Activated CD8-positive, alpha-beta T cell treated with anti-CD3 and anti-CD28 coated beads for 36 hours (primary cell): ENCODE measurements at places on chromosomes 12 and 14.

GRCh38 chr12:71626768-71627167, 36.9 kb downstream of the ZFC3H1 start:
- no peak for DNase-seq

DNA sequence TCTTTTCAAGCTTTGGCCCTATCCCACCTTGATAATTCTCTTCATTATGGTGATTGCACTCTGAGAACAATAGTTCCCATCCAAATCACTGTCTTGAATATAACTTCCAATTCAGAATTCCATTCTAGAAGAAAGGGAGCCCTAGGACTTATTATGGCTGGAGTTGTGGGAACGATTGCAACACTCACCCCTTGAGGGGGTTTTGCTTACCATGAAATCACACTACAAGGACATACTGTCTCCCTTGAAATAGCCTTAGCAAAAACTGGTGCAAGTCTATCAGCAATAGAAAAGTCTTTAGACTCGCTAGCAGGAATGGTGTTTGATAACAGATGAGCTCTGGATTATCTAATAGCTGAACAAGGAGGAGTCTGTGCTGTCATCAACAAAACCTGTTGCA, 31.4 kb upstream of the OXA1L start:
- no peak for DNase-seq

GRCh38 chr12:75892731-75893408, 138.7 kb downstream of the PHLDA1 start:
- no peak for DNase-seq

DNA sequence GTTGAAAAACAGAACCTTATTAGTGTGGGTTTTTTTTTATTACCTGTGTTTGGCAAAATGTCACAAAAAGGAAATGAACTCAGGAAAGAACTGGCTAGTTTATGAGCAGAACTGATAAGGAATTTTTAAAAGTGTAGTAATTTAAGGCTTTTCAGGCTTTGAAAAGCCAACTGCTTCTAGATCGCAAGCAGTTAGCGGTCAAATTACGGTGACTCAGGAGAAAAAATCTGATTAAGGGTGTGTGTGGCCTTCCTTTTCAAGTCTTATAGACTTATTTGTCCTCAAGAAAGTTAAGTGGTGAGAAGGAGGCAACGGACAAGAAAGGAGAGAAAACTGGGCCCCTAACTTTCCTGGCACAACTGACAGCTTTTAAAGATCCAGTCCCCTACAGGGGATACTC, 33.4 kb downstream of the PDZRN4 start:
- no peak for DNase-seq

DNA sequence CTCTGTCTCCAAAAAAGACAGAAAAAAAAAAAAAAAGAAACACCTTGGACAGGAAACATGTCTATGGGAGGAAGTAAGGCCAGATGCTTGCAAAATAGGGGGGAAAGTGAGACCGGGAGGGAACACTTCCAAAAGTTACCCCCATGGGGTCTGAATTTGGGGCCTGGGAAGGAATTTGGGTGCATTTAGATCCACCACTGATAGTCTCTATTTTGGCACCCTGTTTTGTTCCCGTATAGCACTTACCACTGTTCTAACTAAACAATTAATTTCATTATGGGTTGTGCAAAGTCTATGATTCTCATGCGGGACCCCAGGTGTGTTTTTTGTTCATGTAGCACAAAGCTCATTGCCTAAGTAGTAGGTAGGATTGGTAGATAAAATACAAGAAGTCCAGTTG, 1.4 kb upstream of the MLEC start:
- no peak for DNase-seq

DNA sequence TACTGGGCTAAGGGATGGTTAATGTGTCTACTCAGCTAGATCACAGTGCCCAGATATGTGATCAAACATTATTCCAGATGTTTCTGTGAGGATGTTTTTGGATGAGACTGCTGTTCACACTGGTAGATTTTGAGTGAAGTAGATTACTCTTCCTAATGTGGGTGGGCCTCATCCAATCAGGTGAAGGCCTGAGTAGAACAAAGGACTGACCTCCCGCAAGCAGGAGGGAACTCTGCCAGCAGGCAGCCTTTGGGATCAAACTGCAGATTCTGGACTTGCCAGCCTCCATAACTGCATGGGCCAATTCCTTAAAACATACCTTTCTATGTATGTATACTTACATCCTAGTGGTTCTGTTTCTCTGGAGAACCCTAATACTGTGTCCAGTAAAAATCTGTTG, 219.3 kb downstream of the APAF1 start:
- no peak for DNase-seq

- DNase-seq: no peak
Measured at GRCh38 chr12:112180422-112180821, 55.1 kb downstream of the TRAFD1 start.

GRCh38 chr12:79737875-79738718, 47.3 kb upstream of the PAWR start:
- peak; percentile 56 for DNase-seq

- DNase-seq: no peak
Measured at GRCh38 chr14:89121968-89122620, 294.9 kb downstream of the FOXN3 start.

GRCh38 chr14:68466491-68466977, 326.3 kb downstream of the ZFP36L1 start:
- no peak for DNase-seq

DNA sequence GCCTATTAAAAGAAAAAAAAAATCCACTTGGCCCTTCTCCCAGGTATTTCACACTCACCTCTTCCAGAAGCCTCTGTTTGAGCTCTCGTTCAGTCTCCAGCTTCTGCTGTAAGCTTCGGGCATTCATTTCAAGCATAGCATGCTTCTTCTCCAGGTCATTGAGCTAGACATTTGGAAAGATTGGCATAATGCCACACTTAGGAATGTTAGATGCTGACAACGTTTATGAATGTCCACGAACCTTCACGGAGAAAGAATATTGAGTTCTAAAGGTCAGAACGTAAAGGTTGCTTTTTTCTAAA, 60.5 kb downstream of the PRKAB1 start:
- no peak for DNase-seq

GRCh38 chr14:100140452-100141078, 18.9 kb downstream of the DEGS2 start:
- no peak for DNase-seq

DNA sequence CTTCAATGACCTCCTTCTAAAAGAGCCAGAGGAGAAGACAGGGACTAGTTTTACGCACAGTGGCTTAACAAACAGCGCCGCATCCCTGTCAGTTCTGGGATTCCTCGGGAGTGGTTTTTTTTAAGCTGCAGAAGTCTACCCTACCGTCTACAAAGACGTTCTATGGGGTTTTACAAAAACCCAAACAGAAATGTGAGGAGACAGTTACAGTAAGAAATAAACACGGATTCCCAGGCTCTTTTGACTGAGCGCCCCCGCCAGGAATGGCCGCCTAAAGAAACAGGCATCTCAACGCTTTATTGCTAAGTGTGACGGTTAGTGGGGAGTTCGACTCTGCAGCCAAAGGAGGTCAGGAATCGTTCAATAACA, 484 bp downstream of the ALKBH1 start:
- peak; percentile 34 for DNase-seq

GRCh38 chr12:4120316-4120917, 153.1 kb upstream of the CCND2 start:
- no peak for DNase-seq

DNA sequence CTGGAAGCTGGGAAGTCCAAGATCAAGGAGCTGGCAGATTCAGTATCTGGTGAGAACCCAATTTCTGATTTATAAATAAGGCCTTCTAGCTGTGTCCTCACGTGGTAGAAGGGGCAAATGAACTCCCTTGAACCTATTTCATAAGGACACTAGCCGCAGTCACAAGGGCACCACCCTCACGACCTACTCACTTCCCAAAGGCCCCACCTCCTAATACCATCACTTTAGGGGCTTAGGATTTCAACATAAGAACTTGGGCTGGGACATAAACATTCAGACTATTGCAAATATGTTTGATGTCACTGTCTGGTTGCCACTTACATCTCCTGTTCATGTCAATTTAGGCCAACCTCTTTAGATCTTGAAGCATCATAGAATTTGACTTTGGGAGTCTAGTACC, 10.8 kb upstream of the CNIH1 start:
- DNase-seq: no peak

GRCh38 chr12:1695886-1696670, 5.2 kb downstream of the ADIPOR2 start:
- DNase-seq: no peak

DNA sequence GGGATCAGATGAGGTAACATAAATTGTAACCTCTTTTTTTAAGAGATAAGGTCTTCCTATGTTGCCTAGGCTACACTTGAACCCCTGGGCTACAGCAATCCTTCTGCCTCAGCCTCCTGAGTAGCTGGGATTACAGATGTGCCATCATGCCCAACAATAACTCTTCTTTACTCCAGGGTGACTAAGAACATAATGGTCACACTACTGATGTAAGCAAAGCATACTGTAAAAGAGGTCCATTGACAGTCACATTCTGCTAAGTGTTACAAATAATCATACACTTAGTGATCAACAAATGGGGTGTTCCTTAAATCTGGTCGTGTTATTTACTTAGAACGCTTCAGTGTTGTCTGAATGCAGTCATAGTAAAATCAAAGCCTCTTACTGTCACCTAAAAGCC, 68.9 kb downstream of the EPS8 start:
- DNase-seq: no peak

- DNase-seq: peak; percentile 72
Measured at GRCh38 chr12:68613209-68613904, 2.7 kb downstream of the RAP1B start.

- DNase-seq: no peak
Measured at GRCh38 chr14:105492971-105493871, 2.2 kb downstream of the TEDC1 start.

DNA sequence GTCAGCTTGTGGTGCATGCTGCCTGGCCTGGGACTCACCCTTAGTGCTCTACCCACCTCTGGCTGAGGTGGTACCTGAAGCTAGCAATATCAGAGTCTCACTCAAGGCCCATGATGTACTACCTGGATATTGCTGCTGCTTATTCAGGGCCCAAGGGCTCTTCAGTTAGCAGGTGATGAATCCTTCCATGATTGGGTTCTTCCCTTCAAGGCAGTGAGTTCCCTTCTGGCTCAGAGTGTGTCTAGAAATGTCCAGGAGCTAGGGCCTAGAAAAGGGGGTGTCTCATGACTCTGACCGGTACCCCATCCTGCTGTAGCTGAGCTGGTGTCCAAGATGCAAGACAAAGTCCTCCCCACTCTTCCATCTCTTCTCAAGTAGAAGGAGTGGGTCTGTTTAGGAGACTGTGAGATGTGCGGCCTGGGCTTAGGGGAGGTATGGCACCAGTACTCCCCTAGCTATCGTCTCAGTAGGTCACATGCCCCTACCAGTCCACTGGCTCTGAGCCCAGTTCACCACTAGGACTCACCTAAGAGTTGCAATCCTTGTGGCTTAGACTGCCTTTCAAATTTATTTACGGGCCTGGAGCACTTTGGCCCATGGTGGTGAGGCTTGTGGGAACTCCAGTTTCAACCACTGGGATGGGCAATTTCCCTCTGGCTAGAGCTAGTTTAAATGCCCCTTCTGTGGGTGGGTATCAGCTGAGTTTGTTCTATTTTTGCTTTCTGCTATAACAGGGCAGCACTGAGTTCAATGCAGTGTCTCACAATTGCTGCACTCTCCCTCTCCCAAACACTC, 12.2 kb downstream of the PRORP start:
- DNase-seq: no peak

DNA sequence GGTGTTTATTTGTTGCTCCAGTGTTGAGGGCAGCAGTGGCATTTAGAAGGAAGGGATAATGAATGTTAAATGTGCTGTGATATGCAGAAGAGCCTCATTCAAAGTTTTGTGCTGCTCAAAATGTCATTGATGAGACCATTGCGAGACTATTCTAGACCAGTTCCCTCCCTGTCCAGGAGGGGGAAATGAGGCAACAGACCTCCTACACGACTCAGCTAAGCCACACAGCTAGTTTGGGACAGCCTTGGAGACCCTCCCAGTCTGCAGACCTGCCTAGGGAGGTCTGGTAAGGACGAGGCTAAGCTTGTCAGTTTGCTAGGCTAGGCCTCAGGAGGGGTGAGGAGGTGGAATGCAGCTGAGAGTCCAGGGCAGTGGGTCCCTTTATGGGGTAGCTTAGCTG, 116.0 kb downstream of the NRXN3 start:
- no peak for DNase-seq

DNA sequence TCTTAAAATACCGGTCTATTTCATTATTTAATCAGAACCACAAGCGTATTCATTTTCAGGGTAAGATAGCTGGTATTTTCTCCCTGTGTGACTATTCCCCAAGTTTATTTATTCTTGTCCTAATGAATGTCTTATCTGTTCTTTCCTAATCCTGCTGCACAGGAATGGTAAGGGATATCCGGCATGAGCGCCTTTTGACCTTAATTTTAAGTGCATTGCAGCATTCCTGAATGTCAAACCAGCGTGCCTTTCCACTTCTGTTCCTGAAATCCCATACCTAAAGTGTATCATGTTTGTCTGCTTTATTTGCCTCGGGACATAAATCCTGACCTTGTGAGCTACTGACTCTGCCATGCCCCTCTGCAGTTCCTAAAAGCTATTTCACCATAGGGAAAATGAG, 1713.2 kb upstream of the FLRT2 start:
- no peak for DNase-seq

DNA sequence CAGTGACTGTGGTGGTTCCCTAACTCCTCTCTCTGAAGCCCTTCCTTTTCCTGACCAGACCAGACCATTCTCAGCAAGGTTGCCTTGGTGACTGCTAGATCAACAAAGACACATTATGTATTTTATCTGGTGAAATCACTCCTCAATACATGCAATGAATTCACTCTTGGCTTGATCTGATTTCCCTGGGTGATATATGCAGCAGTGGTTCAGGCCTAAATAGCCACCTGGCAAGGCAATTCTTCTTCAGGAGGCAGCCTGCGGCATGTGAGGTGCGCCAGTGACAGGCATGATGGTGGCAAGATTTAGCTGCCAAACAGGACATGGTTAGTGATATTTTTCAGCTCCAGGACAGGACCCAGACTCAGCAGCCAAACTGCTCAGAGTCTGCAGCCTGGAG, 350.3 kb upstream of the CCDC196 start:
- DNase-seq: no peak

GRCh38 chr12:86256163-86256562, at the start of gene MGAT4C:
TSS of gene MGAT4C (minus strand) at chr12:86256391.
- DNase-seq: no peak

DNA sequence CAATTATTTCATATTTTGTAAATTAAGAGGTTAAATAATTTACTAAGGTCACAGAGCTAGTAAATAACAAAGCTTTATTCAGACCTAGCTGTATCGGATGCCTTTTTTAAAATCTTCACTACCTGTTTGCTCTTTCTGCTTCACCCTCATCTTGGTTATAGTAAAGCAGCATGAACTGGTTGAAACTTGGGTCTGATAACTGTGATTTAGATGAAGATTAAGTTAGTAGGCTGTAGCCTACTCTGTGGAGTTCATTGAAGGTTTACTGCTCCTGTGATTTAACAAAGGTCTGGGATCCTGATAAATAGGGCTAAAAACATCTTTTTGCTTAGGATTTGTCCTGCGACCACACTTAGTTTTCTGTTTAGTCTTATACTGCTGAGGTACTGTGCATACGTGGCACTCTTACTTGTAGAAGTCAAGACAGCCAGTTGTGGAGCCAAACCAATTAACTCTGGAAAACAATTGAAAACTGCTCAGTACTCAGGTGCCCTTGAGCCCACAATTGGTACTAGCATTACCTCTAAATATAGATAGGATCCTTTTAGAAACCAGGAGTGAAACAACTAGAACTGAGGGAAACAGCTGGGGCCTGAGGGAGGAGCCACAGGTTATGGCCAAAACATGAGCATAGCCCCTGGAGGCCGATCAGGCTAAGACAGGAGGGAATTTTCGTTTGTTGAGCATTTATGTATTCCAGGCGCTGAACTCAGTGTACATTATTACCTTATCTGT, 2.3 kb downstream of the SPATS2 start:
- DNase-seq: peak; percentile 70

- peak; percentile 91 for DNase-seq
Measured at GRCh38 chr14:58298477-58299400, at the start of gene ARID4A. TSS of gene ARID4A (plus strand) at chr14:58298555. CDS start at chr14:58299855, 1,300 bp downstream.
